CD4-positive, alpha-beta memory T cell (primary cell): ENCODE measurements at places on chromosomes 2 and 18. TPM values are rescaled to one million over a fixed set of nuclear protein-coding genes. Genes with fewer than 3 reads are reported as not detected.

The TRPM8 gene
- not detected for total RNA-seq

The SETBP1 gene
- total RNA-seq = 0.09 TPM

- H3K36me3 ChIP-seq = no peaks in the 10 kb centered on the region
- no peaks in the 10 kb centered on the region for H3K27me3 ChIP-seq
- no peak overlapping the region for H3K4me3 ChIP-seq
- peaks cover 16% of the 10 kb centered on the region for H3K4me1 ChIP-seq
- no peak for DNase-seq
Measured at GRCh38 chr2:68438455-68439303, 28.4 kb downstream of the FBXO48 start.

DNA sequence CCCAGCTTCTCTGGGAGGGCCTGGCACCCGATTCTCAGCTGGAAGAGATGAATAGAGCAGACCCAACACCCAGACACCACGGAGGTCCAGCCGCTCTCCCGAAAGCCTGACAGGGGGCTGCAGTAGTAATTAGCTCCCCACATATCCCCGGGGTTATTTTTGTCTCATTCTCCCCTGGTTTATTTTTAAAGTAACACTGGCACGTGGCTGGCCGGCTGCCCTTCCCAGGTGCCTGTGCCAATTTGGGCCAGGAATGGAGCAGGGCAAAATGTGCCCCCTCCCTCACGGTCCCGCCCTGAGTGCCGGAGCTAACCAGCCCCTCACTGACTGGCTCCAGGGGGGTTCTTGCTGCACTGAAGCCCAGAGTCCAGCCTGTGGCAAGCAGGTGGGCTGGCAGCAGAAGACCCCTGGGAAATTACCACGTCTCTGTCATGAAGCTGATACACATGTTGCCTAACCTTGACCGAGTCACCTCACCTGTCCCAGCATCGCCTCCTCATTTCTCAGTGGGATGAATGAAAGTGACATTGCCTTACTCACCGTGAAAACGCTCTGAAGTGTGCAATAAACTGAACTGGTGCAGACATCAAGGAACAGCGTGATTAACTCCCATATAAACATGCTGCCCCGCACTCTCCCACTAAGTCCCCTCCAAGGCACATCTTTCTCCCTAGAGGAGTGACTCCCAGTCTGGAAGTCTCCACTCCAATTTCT is 18.4 kb downstream of the KCNK3 start:
- H3K36me3 ChIP-seq = no peaks in the 10 kb centered on the region
- no peaks in the 10 kb centered on the region for H3K4me1 ChIP-seq
- no peaks in the 10 kb centered on the region for H3K27me3 ChIP-seq
- DNase-seq = no peak

The IL36A gene
- not detected for total RNA-seq

- no peak overlapping the region for H3K27ac ChIP-seq
- no peaks in the 10 kb centered on the region for H3K36me3 ChIP-seq
- H3K4me1 ChIP-seq = no peaks in the 10 kb centered on the region
- H3K27me3 ChIP-seq = no peaks in the 10 kb centered on the region
- no peak overlapping the region for H3K4me3 ChIP-seq
Measured at GRCh38 chr2:219261024-219261855, 7.5 kb upstream of the TUBA4A start.

GRCh38 chr18:74577019-74577418 is 20.7 kb upstream of the ZNF407 start:
- DNase-seq = no peak
- H3K4me1 ChIP-seq = no peaks in the 10 kb centered on the region
- H3K27ac ChIP-seq = no peak overlapping the region
- no peaks in the 10 kb centered on the region for H3K36me3 ChIP-seq
- H3K27me3 ChIP-seq = no peaks in the 10 kb centered on the region

- H3K4me3 ChIP-seq = no peak overlapping the region
- H3K27me3 ChIP-seq = no peaks in the 10 kb centered on the region
- H3K36me3 ChIP-seq = no peaks in the 10 kb centered on the region
- H3K27ac ChIP-seq = no peak overlapping the region
Measured at GRCh38 chr2:223542501-223542900, 59.7 kb downstream of the SCG2 start.

- no peak overlapping the region for H3K4me3 ChIP-seq
- no peaks in the 10 kb centered on the region for H3K27me3 ChIP-seq
- no peaks in the 10 kb centered on the region for H3K4me1 ChIP-seq
- no peak for DNase-seq
Measured at GRCh38 chr2:45192991-45193390, 183.7 kb upstream of the SIX2 start.

GRCh38 chr2:223166983-223167650 is 115.1 kb downstream of the KCNE4 start:
- no peaks in the 10 kb centered on the region for H3K27me3 ChIP-seq
- no peak for DNase-seq
